ENCODE measurements at places on chromosomes 5 and 9. TPM values are rescaled to one million over a fixed set of nuclear protein-coding genes. Genes with fewer than 3 reads are reported as not detected.

DNA sequence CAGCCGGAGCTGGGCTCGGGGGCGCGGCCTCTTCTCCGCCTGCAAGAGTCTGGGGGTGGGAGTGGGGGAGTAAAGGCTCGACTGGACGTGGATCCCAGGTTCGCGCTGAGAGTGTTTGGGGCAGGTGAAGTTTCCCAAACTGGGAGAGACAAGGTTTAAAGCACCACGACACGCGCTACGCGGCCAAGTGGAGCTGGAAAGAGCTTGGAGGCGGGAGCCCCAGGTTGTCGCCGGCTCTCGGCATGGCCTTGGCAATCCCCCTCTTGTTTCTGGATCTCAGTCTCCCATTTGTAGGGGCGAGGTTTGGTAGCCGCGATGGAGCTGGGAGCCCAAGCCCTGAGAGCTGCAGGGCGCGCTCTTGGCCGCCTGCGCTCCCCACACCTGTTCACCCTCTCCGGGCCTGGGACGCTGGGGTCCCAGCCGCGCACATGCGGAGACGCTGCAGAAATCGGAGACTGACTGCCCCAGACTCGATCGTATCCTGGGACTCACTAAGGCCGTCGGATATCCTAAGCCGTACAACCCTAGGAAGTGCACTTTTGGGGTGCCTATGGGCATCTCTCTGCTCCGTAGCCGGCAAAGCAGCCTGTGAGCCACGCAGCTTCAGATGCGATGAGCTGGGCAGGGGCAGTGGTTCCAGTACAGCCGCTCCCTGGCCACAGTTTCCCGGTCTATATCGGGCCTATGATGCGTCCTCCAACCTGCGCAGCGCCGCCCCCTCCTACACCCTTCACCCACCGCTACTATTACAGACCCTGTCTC, 937 bp downstream of the TMOD1 start:
- DNase-seq: no peak

DNA sequence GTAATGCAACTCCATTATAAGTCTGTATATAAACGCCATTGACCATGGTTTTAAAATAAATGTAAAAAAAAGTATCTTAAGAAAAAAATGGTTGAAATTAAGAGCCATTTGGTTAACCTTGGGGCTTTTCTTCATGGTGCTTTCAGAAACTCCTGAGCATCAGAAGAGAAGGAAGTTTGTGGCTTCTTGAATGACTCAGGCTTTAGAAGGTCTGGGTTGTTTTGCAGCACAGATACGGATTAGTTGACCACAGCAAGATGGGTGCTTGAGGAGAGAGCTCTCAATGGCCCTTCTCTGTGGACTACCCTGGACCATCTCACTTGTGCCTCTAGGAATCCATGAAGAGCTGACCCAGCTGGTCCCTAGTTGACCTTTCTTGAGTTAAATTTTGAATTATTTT, 189.5 kb downstream of the TMEM38B start:
- DNase-seq: no peak

GRCh38 chr9:7238247-7238637, 480.5 kb downstream of the KDM4C start:
- no peak for DNase-seq

GRCh38 chr9:99079542-99079941, 25.4 kb upstream of the TGFBR1 start:
- no peak for DNase-seq

- DNase-seq: no peak
Observed at GRCh38 chr9:131436865-131437271, 43.0 kb downstream of the PRRC2B start.

DNA sequence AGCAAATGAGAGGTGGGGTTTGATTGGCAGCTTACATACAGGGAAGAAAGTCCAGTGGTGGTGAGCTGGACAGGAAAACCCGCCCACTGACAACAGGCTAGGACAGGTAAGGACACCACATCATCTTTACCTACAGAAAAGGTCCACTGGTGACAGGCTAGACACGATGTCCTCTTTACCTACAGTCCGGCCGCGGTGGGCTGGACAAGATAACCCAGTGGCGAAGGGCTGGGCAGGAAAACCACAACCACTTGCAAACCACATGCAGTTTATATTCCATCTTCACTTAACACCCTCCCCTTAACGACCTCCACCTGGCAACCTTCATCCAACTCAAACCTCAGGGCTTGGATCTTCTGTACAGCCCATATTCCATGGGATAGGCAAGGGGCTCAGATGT, 5.0 kb upstream of the NIPAL4 start:
- DNase-seq: no peak

GRCh38 chr5:68946728-68947127, 147.1 kb upstream of the SLC30A5 start:
- no peak for DNase-seq

- no peak for DNase-seq
Observed at GRCh38 chr5:126857472-126858410, 80.8 kb downstream of the LMNB1 start.

GRCh38 chr5:120463991-120464626, at the start of gene PRR16:
PRR16 (plus strand) TSS chr5:120464300.
- no peak for DNase-seq

DNA sequence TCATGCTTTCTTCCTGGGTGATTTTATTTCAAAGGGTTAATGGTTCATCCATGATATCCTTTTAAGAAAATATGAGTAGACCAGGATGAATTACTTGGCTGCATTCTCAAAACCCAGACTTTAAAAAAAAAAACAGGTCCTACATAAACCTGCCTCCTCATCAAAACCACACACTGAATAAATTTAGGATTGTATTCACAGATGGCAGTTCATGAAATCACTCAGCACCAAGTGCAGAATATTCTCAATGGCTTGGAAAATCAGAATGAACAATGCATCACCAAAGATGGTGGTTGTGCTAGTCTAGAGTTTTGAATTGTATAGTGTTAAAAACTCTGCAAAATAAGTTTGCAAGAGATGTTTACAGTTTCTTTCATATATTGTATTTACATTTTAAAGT, 145.4 kb upstream of the GRAMD2B start:
- DNase-seq: no peak

- DNase-seq: peak; percentile 29
Observed at GRCh38 chr5:113357696-113358476, 76.9 kb downstream of the TSSK1B start.

Gene PDZD2
- 14.2 TPM for total RNA-seq

Gene ZNF454
- total RNA-seq: 0.69 TPM

Gene SLC6A18
- not detected for total RNA-seq

Gene TNFSF15
- total RNA-seq: 1.3 TPM

Gene CYLC2
- not detected for total RNA-seq

Gene GDNF
- 0.60 TPM for total RNA-seq

Gene PRDM9
- not detected for total RNA-seq

Gene PCDHB12
- total RNA-seq: 1.2 TPM
